Ovary (tissue), 10 donors: ENCODE measurements at places on chromosomes 7 and 10. TPM values are rescaled to one million over a fixed set of nuclear protein-coding genes. Genes with fewer than 3 reads are reported as not detected.

The BZW2 gene
- 33.1 TPM for total RNA-seq

The BHLHA15 gene
- not detected for total RNA-seq

The JCAD gene
- 46.5 TPM for total RNA-seq

The A1CF gene
- 0.15 TPM for total RNA-seq

The WEE2 gene
- not detected for total RNA-seq
